Activated T-helper 17 cell treated with anti-CD3 and anti-CD28 coated beads, Interleukin-2, amount 50 U/mL, for 72 hours (primary cell): ENCODE measurements at places on chromosomes 11 and 22. TPM values are rescaled to one million over a fixed set of nuclear protein-coding genes. Genes with fewer than 3 reads are reported as not detected.
A peak's percentile ranks its signal among the peaks of the same experiment; 100 is the strongest.

DNA sequence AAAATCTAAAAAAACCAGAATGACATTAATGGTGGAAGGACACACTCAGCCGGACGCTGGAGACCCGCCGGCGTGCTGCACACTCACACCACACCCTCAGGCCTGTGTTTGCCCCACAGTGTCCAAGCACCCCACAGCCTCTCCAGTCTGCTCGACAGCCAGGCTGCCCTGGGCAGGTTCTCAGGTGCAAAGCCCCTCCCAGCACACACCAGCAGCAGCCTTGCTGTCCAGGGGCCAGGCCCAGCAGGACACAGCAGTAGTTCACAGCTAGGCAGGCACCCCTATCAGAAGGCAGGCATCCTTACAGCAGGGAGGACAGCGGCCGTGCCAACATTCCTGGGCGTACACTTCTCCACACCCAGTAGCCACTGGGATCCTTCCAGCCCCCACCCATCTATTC, 1.7 kb upstream of the SLC25A1 start:
- ATAC-seq = no peak

GRCh38 chr11:62115085-62115694, 8.6 kb upstream of the INCENP start:
- ATAC-seq = no peak

SLC22A6 gene
- not detected for total RNA-seq

DNA sequence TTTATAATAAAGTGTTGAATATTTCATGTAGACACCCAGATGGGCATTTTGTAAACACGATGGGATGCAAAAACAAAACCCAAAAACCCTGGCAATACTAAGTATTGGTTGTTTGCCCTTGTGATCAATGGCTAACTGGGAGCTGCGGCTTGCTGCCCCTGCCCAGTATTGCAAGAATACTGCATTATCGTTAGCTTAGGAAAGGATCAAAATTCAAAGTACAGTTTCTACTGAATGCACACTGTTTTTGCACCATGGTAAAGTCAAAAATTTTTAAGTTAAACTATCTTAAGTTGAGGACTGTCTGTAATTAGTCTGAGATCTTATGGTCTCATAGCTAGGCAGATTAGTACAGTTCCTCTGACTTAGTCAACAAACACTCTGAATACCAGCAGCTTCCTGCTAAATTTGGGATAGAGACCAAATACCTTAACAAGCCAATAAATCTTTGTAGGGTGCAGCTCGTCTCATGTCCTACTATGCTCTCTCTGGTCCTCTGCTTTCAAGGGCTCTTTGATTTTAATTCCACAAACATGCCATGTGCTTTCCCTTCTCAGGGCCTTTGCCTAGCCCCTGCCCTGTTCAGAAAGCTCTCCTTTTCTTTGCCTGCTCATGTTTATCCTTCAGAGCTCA, 4.0 kb downstream of the CCDC90B start:
- ATAC-seq = no peak

NXPE2 gene
- not detected for total RNA-seq

DNA sequence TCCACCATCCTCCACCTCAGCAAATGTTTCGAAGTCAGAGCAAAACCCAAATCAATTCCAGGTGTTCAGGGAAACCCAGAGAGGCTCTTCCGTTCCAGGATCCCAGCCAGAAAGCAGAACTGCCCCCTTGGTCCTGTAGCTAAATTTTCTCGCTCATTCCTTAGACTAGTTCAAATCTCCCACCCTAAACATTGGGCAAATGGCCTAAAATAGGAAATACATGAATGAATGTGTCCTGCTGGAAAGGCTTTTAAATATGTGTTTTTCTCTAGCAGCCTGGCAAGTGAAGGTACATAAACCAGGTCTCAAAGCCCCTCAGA, 89.6 kb downstream of the ETS1 start:
- ATAC-seq = no peak

DNA sequence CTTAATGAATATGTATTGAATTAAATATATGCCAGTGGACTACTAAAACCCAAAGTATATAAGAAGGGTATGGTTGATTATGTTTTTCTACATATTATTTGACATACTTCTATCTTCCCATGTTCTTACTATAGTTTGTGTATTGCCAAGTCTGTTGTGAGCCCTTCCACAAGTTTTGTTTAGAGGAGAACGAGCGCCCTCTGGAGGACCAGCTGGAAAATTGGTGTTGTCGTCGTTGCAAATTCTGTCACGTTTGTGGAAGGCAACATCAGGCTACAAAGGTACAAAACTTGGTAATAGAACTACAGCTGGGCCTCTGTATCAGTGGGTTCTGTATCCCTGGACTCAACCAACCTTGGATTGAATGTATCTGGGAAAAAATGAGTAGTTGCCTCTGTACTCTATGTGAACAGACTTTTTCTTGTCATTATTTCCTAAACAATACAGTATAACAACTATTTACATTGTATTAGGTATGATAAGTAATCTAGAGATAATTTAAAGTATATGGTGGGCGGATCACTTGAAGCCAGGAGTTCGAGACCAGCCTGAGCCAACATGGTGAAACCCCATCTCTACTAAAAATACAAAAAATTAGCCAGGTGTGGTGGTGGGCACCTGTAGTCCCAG, 38.7 kb upstream of the TTC36 start:
- ATAC-seq = peak; percentile 68

NAT10 gene
- 113 TPM for total RNA-seq

P2RX6 gene
- total RNA-seq = 0.28 TPM

OR2AG2 gene
- total RNA-seq = 0.08 TPM

KBTBD3 gene
- 6.0 TPM for total RNA-seq

DNA sequence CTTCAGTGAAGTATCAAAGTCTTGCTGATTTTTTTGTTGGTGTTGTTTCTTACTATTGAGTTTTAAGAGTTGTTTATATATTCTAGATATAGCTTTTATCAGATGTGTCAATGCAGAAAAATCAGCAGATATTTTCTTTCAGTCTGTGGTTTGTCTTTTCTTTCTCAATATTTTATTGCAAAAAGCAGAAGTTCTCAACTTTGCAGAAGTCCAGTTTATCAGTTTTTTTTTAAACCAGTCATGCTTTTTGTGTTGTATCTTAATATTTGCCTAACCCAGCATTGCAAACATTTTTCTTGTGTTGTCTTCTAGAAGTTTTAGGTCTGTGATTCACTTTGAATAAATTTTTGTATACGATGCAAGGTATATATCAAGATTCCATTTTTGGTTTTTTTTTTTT, 7.0 kb downstream of the ASRGL1 start:
- ATAC-seq = no peak

DNA sequence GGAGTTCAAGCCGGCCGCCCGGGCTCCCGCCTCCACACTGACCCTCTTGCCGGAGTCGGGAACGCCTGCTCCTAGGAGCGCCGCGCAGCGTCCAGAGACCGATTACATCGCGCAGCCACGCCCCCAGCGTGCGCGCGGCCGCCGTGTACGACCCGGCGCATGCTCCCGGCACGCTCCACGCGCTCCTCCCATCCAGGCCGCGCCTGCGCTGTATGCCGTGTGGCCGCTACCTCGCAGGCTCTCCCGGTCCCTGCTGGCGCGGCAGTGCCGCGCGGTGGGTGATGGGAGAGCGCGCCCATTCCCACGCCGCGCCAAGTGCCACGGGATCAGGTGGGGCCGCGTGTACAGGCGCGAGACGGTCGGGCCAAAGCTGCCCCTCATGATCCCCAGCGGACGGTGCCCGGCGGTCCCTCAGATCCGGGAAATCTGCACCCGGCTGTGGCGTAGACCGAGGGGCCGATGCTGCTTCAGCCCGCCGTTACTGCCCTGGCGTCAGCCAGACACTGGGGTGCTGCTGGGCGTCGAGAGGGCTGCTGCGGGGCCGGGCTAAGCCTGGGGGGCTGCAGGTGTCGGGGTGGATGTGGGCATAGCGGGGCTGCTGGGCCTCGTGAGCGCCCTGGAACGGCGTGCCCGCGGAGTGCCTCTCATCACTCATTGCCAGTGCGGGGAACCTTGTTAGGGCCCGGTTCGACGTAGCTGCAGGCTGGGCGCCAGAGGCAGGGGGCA, at the start of the genes GNB1L and RTL10:
GNB1L (minus strand) TSS at position 97 of the 726 bp plus-strand sequence. CDS start 33,519 bp downstream, outside the sequence.
RTL10 (minus strand) TSS at position 97 of the 726 bp plus-strand sequence. CDS start 2,613 bp downstream, outside the sequence.
- ATAC-seq = peak; percentile 91

DNA sequence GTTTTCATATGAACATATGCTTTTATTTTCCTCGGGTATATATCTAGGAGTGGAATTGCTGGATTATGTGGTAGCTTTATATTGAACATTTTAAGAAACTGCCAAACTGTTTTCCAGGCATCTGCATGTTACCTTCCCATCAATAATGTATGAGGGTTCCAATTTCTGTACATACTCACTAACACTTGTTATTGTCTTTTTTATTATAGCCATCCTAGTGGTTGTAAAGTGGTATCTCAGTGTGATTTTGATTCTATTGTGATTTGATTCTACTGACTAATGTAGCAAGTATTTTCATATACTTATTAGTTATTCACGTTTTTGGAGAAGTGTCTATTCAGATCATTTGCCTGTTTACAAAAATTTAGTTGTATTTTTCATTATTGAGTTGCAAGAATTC, 2.0 kb downstream of the ANO5 start:
- no peak for ATAC-seq

DNA sequence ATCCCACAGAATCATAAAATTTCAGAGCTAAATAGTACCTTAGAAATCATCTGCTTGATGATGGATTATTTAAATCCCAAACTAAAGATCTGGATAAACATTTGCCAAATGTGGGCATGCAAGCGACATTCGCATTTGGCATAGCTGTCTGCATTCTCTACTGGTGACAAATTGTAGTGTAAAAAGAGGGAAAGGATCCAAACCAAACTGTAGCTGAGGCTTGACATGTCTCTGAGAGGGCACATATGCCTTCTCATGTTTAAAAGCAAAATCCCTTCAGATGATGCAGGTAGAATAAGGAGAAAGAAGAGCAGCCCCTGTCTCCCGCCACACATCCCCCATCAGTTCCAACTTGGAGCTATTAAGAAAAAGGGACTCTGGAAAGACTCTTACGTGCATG, 257.5 kb upstream of the MTNR1B start:
- ATAC-seq = no peak

PDXP gene
- total RNA-seq = 38.0 TPM

OR2D3 gene
- not detected for total RNA-seq

DNA sequence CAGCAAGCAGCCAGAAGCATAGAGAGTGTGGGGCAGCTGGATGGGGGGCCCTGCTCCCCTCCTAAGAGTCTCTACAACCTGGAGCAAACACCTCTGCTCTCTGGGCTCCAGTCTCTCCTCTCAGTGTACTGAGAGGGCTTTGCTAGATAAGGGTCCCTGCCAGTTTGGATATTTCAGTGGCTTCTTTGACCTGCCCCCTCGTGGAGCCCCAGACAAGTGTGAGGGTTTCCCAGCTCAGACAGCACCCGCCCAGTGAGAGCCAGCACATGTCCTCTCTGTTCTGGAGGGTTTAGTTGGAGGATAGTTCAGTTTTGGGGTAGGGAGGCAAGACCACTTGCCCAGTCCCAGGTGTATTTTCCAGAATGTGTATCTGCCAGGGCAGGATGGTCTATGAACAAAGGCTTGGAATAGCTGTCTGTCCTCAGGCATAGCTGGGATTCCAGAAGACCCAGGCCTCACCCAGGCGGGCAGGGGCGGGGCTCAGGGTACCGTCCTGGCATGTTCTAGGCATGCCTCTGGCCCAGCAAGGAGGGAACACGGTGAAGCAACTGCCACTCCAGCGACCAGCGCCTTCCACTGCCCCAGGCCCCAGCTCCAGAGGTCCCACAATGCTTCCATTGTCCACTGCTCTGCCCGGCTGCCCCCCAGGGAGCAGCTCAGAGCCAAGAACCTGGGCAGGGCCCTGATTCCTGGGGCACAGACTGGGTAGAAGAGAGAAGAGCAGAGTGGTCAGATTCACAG, 7.5 kb upstream of the MICALL1 start:
- no peak for ATAC-seq

GRCh38 chr22:42879371-42880021, 22.4 kb upstream of the ARFGAP3 start:
- no peak for ATAC-seq

DNA sequence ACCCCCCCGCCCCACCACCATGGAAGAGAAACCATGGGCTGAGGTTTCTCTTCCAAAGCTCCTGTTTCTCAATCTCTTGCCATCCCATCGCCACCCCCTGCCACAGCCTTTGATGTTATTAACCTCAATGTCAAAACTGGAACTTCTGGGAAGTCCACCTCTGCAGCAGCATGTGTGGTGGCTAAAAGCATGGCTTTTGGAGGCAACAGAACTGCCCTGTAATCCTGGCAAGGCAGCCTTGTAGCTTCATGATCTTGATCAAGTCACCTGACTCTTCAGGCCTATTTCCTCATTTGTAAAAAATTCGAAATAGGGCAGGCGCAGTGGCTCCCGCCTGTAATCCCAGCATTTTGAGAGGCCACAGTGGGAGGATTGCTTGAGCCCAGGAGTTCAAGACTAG, 3.5 kb upstream of the COX8A start:
- no peak for ATAC-seq

GRCh38 chr22:33438273-33438672, 380.1 kb upstream of the SYN3 start:
- peak; percentile 82 for ATAC-seq

UPK3A gene
- total RNA-seq = not detected

- peak; percentile 79 for ATAC-seq
These were observed 9.3 kb downstream of the TFIP11 start for GRCh38 chr22:26502688-26503561.

GRCh38 chr11:19242179-19242932, 1.6 kb upstream of the E2F8 start:
- no peak for ATAC-seq

DNA sequence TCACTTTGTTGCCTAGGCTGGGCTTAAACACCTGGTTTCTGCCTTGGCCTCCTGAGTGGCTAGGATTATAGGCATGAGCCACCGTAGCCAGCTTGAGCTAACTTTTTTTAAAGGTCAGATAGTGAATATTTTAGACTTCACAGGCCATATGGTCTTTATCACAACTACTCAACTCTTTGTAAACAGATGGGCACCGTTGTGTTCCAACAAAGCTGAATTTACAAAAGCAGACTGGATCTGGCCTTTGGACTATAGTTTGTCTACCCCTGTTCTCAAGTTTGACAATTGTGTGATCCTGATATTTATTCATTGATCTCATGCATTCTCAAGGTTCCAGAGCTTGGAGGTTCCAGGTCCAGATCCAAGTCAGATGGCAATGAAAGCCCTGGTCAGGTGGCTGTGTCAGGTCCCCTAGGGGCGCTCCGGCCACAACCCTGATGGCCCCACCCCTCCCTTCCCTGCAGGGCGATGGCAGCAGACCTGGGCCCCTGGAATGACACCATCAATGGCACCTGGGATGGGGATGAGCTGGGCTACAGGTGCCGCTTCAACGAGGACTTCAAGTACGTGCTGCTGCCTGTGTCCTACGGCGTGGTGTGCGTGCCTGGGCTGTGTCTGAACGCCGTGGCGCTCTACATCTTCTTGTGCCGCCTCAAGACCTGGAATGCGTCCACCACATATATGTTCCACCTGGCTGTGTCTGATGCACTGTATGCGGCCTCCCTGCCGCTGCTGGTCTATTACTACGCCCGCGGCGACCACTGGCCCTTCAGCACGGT, 15.8 kb downstream of the P2RY2 start:
- ATAC-seq = no peak

PARVB gene
- total RNA-seq = 50.2 TPM

CARD16 gene
- 25.7 TPM for total RNA-seq

GRCh38 chr11:74672956-74673692, 58.1 kb downstream of the CHRDL2 start:
- no peak for ATAC-seq

GRCh38 chr11:44338026-44338425, 28.1 kb upstream of the ALX4 start:
- ATAC-seq = no peak

DNAJB7 gene
- not detected for total RNA-seq

FAM180B gene
- total RNA-seq = not detected

CNIH2 gene
- 5.0 TPM for total RNA-seq

- no peak for ATAC-seq
These were observed 19.5 kb downstream of the MN1 start for GRCh38 chr22:27782088-27782487.

NFRKB gene
- 41.8 TPM for total RNA-seq
